ENCODE measurements at places on chromosomes 13 and 19. TPM values are rescaled to one million over a fixed set of nuclear protein-coding genes. Genes with fewer than 3 reads are reported as not detected.

The ZNF724 gene
- total RNA-seq = 10.9 TPM

The CACNG8 gene
- total RNA-seq = 0.52 TPM

The FGF22 gene
- total RNA-seq = not detected

The SPPL2B gene
- 18.7 TPM for total RNA-seq

The SELENOV gene
- total RNA-seq = not detected

The KRTDAP gene
- not detected for total RNA-seq

The SLC25A42 gene
- 4.3 TPM for total RNA-seq

The TEX26 gene
- not detected for total RNA-seq

The OVOL3 gene
- total RNA-seq = not detected

All from epithelial cell of alveolus of lung (primary cell).